ENCODE measurements at places on chromosomes 16 and 17.

- DNase-seq = no peak
Measured at GRCh38 chr17:81828656-81829055, 4.4 kb downstream of the MCRIP1 start.

DNA sequence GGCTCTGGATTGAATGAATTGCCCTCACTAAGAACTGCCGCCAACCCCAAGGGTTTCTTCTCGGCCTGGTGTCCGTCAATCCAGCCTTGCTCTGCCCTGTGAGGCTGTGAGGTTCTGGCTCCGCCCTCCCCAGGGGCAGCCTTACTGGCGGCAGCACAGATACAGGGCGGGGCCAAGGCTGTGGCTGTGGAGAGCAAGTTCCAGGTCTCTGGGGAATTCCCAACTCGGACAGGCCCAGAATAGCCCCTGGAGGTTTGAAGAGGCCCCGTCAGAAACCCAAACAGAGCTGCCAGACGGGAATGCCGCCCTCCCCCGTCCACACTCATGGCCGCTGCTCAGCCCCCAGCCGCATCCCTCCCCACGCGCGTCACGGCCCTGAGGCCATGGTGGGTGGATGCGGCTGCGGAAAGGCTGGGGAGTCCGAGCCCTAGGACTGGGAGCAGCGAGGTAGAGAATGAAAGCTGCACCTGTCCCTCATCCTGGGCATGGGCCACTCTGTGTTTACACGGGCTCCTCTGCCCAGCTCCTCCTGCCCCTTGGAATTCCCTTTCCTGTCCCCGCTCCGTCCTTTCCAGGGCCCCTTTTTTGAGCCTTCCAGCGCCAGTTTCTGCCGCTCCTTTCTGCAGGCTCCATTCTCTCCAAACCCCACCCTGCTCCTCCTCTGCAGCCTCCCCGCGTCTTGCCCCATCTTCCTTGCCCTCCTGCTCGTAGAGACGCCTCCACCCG, 660 bp upstream of the PRRT2 start:
- peak; percentile 98 for DNase-seq

- DNase-seq = no peak
Measured at GRCh38 chr17:21249920-21250703, 3.1 kb downstream of the NATD1 start.

DNA sequence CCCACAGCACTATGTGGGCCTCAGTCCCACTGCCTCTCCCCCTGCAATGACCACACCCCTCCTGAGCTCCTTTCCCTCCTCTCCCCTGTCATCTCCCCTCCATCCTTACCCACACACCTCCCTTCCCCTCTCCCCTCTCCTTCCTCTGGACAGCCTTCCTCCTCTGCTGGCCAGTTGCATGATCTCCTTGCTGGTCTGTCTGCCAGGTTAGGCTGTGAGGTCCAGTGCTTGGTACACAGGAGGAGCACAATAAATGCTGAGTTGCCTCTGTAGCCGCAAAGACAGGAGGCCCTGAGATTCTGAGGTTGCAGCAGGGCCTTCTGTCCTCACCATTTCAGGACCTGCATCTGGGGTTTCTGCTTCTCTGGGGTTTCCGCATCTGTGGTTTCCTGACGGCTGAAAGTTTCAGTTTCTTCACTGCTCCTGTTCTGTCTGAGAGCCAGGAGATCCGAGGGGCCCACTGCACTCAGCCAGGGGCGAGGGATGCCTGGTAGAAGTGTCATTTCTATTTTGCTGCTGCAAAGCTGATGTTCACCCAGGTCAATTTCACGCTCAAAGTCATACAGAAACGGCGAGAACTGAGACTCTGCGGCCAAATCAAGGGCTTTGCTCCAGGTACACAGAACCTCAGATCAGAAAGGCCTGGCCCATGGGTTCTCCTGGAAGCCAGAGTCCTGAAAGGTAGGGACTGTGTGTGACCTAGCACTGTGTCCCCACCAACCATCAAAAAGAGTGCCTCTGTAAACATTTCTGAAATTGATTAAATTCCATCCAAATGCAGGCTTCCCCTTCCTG, 4.6 kb upstream of the SLC12A3 start:
- DNase-seq = peak; percentile 47

DNA sequence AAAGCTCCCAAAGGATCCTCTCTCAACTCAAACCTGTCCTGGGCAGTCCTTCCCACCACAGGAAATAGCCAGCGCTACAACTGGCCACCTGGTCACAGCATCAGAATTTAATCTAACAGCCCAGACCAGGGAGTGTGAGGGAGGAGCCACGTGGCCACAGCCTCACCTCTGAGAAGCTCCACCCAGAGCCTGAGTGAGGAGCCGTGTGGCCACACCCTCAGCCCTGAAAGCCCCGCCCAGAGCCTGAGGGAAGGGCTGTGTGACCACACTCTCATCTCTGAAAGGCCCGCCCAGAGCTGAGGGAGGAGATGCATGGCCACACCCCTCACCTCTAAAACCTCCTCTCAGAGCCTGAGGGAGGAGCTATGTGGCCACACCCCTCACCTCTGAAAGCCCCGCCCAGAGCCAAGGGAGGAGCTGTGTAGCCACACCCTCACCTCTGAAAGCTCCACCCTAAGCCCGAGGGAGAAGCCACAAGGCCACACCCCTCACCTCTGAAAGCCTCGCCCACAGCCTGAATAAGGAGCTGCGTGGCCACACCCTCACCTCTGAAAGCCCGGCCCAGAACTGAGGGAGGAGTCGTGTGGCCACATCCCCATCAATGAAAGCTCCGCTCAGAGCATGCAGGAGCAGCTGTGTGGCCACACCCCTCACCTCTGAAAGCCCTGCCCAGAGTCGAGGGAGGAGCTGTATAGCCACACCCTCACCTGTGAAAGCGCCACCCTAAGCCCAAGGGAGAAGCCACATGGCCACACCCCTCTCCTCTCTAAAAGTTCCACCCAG, 28.6 kb downstream of the SLC38A8 start:
- peak; percentile 55 for DNase-seq

DNA sequence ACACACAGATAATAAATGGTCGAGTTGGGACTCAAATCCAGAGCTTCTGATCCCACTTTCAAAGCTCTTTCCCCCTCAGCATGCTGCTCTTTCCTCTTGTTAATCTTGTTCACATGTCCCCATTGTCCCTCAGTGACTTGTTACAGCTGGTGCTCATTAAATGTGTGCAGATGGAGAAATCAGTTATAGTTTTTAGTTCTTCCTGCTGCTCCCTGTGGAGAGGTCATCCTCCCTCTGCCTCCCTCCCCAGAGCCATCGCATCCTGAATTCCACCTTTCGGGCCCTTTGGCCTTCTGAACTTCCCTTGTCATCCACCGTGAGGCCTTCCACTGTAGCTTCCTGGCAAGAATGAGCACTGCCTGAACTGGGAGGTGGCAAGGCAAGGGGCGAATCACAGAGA, 179.6 kb downstream of the WSCD1 start:
- DNase-seq = no peak

GRCh38 chr17:68507576-68507975, 4.7 kb upstream of the PRKAR1A start:
- peak; percentile 26 for DNase-seq
